Stromal cell of bone marrow (primary cell): ENCODE measurements at places on chromosomes 5 and 9.

DNA sequence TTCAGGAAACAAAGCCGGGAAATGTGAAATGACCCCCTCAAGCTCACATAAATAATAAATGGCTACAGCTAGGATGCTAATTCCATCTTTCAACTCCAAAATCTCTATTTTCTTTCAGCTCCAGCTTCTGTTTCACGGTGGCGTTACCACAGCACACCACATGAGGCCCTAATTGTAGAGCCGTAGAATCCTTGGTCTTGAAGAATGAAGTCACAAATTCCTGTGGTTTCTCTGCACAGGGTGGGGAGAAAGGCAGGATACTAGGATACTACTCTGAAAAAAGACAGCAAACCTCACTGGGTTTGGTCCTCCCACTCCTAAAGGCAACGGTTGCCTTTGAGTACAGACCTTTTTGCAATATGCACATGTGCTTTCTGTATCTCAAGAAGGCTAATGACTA is 13.9 kb upstream of the RARS1 start:
- DNase-seq: peak; percentile 90

DNA sequence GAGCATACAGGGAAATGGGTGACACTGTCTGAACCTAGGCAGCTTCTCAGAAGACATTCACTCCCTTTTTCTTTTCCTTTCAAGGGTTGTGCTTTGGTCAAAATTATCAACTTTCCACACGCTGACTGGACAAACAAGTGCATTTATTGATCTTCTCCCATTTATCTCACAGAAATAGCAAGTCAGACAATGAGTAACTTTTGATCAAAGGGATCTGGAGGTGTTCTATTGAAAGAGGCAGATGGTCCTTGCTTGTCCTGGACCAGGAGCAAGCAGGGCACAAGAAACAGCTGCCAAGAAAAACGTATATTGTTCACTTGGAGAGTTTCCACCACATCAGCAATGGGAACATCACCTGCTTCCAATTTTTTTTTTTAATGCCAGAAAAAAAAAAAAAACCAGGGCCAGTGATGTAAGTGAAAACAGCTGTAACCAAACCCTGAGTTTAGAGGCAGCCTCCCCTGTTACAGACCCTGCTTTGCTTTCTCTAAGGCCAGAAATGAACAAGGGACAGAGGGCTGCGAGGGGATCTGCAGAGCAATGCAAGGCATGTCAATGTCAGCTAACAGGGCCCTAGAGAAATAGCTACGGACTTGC is 79.8 kb downstream of the NIPSNAP3B start:
- DNase-seq: no peak

DNA sequence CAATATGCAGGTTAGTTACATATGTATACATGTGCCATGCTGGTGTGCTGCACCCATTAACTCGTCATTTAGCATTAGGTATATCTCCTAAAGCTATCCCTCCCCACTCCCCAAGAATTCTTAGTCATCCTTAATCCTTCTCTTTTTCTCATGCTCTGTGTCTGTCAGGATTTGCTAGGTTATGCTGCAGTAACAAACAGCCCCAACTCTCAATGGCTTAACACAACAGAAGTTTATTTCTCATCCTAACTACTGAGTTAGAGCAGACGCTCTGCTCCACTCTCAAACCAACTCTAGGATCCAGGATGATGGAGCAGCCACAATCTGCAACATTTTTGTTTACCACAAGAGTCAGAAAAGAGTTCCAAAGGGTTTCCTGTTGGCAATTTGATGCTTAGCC is 28.2 kb upstream of the FAM169A start:
- DNase-seq: no peak

DNA sequence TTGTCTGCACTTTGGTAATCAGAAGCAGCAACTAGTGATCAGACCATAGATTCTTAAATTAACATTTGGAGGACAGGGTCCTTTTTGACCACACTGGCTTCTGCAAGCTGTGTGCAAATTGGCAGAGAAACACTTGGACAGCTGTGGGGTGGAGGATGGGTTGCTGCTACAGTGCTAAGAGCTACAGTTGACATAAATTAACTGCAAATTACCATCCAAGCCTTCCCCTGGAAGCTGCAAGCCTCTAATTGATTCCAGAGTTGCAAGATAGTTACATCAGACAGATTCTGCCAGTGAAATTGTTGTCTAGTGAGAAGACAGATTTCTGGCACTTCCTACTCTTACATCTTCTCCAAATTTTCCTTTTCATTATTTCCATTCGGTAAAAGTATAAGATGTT is 517.7 kb downstream of the DIRAS2 start:
- DNase-seq: peak; percentile 17

DNA sequence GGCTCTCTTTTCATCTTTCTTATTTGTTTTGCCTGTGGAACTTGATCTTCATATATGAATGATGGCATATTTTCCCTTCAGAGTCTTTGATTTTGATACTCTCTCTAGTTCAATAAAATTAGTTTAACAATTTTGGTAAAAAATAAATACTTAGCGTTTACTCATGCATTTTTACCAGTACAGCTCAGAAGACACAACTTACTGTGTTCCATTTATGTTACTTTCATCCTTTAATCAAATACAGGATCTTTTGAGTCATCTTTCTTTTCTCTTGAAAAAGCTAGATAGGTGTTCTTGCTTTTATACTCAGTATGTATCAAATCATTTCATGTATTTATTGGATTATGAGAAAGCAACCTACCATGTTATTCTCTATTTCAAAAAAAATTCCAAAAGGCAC is 47.1 kb upstream of the RICTOR start:
- no peak for DNase-seq

DNA sequence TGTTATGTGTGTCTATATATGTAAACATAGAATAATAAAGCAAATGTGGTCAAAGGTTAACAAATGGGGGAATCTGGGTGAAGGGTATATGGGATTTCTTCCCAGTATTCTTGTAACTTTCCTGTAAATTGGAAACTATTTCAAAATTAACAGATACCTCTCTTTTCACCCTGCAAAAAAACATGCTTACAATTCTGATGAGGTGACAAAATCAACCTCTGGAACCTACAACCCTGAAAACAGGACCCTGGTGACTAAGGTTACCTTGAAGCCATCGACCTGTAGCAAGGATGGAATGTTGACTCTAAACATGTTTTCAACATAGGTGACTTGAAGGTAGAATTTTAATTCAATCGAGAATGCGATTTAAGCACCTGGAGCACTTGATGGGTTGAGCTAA is 5.9 kb upstream of the SPTAN1 start:
- DNase-seq: no peak

DNA sequence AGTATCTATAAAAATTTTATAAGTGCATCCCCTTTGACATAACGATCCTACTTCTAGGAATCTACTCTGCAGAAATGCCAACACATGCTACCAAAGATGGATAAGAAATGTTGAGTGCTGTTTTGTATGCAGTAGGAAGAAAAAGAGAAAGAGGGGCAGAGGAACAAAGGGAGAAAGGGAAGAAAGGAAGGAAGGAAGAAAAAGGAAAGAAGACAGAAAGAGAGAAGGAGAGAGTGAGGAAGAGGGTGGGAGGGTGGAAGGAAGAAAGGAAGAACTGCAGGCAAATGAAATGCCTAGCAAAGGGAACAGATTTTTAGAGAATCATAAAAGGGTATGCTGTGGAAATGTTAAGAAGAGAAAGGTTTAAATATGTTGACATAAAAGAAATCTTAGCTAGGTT is 48.5 kb upstream of the ALDOB start:
- DNase-seq: no peak

- no peak for DNase-seq
Observed at GRCh38 chr9:16131264-16131663, 578.4 kb downstream of the CCDC171 start.

- DNase-seq: peak; percentile 44
Observed at GRCh38 chr9:116209414-116210116, 56.0 kb downstream of the PAPPA start.

DNA sequence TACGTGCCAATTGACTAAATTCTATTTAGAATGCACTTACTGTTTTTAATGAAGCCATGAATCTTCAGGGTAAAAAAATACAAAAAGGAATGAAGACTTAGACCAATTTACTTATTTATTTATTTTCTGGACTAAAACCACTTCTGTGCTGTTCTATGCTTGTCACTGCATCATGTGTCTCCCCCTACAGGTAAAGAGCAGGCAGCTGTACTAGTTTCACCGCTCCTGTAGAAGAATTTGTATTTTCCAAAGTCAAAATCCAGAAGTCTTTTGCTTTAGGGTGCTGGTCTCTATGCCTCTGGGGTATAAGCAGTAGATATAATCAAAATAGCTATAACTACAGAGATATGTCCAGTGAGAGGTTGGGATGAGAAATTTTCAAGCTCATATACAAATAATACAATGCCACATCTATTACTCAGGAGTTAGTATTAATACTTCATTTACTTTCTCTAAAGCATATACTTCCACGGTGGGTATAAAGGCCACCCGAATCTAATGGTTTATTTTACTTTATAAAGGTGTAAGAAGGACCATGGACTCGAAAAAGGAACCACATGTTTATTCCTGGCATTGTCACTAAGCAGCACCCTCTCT is 591.5 kb downstream of the RAB3C start:
- peak; percentile 64 for DNase-seq

DNA sequence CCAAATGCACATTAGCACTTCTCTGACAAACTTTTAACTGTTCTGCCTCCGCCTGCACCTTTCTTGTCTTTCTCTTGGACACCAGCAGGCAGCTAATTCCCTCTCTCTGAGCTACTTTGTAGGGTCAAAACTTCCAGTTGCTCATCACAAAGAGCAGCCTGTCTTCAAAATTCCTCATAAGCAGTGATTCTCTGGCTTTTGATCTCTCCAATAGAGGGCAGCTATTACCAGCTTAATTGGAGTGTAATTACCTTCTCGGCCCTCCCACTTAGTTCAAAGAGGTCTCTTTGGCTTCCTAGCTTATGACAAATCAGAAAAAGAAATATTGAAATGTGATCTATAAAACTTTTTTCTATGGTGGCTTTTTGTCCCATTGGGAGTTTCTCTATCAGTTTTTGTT is 43.6 kb upstream of the RAD23B start:
- no peak for DNase-seq

DNA sequence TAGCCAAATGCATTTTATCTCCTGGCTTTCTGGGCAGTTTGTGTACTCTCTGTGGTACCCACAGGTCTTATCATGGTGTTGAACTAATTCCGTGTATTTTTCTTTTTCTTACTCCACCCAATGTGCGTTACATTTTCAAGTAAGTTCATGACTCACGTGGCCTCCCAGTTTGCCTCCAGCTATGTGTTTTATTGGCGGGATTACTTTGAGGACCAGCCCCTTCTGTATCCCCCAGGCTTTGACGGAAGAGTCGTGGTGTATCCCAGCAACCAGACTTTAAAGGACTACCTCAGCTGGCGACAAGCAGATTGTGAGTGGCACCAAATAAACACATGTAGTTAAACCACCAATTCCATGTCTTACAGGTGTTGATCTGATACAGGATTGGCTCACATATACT is 3.2 kb downstream of the THG1L start:
- no peak for DNase-seq

- DNase-seq: no peak
Observed at GRCh38 chr5:145589063-145589462, 246.1 kb downstream of the PRELID2 start.

- DNase-seq: no peak
Observed at GRCh38 chr9:87201351-87201751, 254.0 kb upstream of the GAS1 start.

DNA sequence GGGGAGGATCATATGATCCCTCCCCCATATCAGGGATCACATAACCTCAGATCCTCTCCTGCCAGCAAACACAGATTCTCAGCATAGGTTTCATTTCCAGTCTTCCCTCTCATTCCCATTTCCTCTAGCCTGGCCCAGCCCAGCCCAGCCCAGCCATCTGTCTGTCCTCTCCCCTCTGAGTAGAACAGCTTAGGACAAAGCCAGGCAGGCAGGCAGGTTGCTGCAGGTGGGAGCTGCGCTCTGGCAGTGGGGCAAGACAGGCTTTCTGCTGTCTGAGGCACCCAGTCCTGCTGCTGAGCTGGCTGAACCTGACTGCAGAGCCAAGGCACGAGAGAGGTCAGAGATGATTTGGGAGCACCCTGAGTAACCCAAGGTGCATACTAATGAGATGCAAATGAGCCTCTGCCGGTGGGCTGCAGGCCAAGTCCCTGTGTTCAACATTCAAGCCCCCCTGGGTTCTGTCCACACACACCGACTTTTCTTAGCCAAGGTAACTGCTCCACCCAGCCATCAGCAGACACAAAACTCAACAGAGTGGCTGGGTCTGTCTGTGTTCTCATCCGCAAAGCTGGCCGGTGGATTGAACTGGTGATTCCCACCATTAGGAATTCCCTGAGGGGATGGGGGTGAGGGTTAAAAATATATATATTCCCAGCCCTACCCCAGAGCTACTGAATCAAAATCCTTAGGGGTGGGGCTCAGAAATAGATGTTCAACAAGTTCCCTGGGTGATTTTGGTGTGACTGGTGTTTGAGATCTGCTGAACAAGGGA is 9.1 kb downstream of the FAT2 start:
- no peak for DNase-seq

DNA sequence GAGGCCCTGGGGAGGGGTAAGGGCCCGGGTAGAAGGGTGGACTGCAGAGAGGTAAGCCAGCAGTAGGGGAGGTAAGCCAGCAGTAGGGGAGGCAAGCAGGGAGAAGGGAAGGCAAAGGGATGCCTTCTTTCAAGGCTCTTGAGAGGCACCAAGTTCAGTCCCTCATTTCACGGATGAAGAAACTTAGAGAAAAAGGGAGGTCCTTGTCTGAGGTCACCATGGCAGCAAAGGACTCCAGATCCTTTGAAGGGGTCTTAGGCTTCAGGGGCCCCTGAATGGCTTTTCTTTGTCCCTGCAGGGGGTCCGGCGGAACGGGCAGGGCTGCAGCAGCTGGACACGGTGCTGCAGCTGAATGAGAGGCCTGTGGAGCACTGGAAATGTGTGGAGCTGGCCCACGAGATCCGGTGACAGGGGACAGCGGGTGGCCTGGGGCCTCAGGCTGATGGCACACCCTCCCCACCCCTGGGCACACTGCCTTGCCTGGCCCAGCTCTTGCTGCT is 42.6 kb downstream of the RGS3 start:
- DNase-seq: no peak

- DNase-seq: no peak
Observed at GRCh38 chr5:38541174-38541725, 15.2 kb downstream of the LIFR start.

GRCh38 chr5:176665517-176665916 is 18.2 kb downstream of the TSPAN17 start:
- no peak for DNase-seq

DNA sequence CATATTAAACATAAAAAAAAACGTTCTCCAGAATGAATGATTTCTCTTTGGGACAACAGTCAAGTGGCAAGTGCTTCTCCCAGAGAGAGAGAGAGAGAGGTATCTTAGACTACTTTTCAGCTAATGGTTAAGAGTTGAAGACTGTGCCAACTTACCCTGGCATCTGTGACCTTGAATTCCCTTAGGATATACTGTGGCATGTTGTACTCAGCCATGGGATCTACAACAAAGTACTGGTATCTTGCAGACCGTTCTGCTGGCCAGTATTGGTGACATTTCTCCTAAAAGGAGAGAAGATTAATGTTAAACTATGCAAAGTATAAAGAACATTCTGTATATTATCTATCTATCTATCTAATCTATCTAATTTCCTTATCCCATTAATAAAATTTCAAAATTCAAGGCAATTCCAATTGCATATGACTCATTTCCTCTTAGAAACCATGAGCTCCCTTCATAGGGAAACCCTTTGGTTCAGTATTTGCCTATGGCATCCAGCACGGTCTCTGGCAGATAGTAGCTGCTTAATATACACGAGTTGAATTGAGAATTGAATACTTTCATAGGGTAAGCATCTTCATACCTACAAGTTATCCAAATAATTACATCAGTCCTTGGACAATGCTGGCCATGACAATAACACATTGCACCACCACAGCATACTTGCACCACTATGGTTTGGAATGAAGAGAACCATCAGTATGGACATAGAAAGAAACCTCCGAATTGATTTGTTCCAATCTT is 539.4 kb upstream of the DMAC1 start:
- no peak for DNase-seq

- no peak for DNase-seq
Observed at GRCh38 chr9:129038109-129038852, 1.9 kb downstream of the MIGA2 start.
